Aorta (tissue), 5 donors: ENCODE measurements at places on chromosomes 1 and 21. TPM values are rescaled to one million over a fixed set of nuclear protein-coding genes. Genes with fewer than 3 reads are reported as not detected.
A peak's percentile ranks its signal among the peaks of the same experiment; 100 is the strongest.

The CD2 gene
- 5.5 TPM for total RNA-seq

The NOTCH2 gene
- total RNA-seq, result 216 TPM

The PER3 gene
- 8.9 TPM for total RNA-seq

The FCRL2 gene
- 0.29 TPM for total RNA-seq

The MASP2 gene
- not detected for total RNA-seq

The TSPAN1 gene
- total RNA-seq, result 2.3 TPM

GRCh38 chr1:195733826-195734225 lies 874.4 kb downstream of the KCNT2 start:
- DNase-seq, result no peak

GRCh38 chr1:83931658-83932253 lies 67.2 kb downstream of the TTLL7 start:
- DNase-seq, result no peak

DNA sequence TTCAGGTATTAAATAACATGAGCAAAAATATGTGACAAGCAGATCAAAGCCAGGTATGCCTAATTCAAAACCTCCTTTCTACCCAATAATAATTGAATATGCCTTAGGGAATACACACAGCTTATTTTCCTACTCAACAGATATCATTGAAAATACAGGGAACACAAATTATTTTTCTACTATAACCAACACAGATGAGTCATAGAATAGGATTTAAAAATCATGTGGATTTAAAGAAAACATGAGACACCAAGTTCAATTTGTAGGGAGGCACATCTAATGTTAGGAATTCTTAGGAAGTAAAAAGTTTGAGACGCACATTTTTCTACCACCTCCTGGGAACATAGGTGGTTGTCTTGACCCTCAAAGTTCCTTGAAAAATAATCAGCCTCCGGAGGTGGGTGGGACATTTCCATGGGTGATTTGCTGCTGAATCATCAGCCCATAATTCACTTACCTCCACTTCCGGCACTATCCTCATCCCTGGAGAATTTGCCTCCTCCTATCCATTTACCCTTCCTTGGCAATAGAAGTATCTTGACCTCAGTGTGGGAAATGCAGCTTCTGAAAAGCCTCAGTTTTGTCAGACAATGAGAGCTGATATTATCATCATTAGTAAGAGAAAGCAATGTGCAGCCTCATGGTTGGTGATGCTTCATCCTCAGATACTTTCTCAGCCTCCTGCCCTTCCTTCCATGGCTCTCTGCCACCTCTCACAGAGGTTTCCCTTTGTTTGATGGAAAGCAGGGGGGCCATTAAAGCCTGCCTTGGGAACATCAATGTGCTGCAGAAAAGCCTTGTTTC lies 33.5 kb upstream of the RGS4 start:
- DNase-seq, result no peak

DNA sequence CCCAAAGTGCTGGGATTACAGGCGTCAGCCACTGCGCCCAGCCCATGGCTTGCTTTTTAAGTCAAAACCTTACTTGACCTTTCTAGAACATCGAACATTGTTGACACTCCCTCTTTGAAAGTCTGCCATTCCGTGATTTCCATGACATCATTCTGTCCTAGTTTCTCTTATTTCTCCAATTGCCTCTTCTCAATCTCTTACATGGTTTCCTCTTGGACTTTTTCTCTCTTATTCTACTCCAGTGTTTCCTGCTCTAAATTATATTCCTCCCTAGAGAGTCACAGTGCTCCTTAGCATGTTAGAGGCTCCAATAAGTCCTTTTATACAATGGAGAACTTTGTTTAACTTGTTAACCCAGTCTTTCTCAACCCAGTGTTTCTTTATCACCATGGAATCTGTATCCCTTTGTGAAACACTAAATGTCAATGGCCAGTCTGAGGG lies 25.5 kb downstream of the JAM2 start:
- DNase-seq, result no peak

GRCh38 chr1:237864338-237865244 lies 26.1 kb downstream of the ZP4 start:
- DNase-seq, result peak; percentile 84

- DNase-seq, result peak; percentile 93
Measured at GRCh38 chr1:32107742-32108661, at the start of gene KPNA6. KPNA6 (plus strand) TSS chr1:32108056; CDS start chr1:32108131, 75 bp downstream.

DNA sequence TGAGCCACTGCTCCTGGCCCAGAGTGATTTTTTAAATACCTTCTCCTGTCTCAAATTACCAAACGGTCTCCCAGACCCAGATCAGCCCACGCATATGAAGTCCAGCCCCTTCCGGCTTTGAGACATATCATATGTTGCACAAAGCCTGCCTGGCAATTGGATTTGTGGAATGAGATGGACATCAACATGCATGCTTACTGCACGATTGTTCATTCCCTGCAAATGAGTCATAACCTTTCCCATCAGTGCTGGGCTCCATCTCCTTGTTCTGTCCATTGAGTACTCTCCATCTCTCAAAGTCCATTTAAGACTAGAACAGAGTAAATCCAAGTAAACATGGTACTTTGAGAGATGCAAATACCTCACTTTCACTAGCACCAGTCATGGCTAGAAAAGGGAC lies 612.2 kb upstream of the USP24 start:
- DNase-seq, result no peak

GRCh38 chr1:203163891-203164635 lies 11.6 kb downstream of the MYBPH start:
- no peak for DNase-seq

DNA sequence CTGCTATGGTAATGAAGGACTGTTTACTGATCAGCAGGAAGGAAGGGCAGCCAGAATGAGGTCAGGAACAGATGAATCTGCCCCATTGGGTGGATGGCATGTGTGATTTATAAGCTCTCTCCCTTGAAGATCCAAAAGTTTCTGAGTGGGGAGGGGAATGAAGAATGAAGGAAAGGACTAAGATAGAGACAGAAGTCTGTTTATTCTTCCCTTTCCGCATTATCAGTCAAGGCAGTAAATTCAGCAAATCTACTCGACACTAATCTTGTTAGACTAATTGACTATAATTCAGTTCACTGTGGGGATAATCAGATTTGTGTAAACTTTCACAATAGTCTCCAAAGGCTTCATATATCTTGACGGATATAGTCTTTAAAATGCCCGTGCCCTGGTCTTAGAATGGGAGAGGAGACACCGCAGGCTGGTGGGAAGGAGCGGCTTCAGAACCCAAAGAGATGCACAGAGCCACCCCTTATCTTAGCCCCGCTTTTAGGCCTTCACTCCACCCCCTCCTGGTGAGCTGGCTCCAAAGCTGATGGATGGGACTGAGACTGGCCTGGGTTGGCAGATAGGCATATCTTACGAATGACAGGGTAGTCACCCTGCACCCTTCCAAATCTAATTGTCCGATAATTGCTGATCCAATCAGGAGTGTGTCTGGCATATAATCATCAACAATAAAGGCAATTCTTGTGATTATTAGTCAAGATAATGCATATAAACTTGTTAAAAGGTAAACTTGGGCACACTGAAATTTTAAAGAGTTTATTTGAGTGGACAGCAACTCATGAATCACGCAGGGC lies 76.0 kb upstream of the PPM1J start:
- no peak for DNase-seq

GRCh38 chr1:161172776-161173376 lies 4.4 kb downstream of the B4GALT3 start:
- DNase-seq, result peak; percentile 45

DNA sequence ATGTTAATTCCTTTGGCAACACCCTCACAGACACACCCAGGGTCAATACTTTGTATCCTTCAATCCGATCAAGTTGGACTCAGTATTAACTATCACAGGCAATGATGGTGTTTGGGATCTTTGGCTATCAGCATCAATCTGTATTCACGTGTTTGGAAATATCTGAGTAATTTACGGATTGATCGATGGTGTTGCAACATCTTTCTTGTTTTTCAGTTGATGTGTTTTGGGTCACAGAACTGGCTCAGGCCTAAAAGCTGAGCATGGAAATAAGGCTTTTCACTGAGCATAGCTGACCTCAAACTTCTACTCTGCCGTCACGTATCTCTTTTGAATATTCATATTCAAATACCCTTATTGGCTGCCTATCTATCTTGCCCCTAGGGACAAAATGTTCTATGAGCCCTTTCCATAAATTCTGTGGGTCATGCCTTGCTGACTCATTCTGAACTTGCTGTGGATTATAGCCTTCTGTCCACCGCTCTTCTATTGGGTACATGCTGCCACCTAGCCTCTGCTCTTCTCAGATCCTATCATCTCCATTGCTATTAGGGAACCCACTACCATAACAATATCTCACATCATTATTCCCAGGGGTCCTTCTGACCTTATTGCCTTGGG lies 156.0 kb downstream of the PDE4B start:
- no peak for DNase-seq

GRCh38 chr1:24981631-24982005 lies 51.5 kb upstream of the RUNX3 start:
- DNase-seq, result no peak

DNA sequence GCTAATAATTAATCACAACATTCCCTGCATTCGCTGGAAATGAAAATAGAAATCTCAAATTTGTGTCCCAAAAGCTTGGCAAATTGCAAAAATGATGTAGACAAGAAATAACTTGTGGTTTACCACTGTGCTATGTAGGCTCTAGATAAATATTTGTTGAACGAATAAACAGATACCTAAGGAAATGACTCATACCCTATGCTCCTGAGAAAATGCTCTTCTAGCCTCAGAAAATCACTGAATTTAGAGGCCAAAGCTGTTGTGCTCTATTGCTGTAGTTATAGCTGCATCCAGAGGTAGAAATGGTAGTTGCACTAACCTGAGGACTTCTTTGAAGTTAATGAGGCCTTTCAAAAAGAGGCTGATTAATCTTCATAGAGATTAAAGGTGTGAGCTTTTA lies 142.0 kb upstream of the ZNHIT6 start:
- no peak for DNase-seq

- no peak for DNase-seq
Measured at GRCh38 chr1:91557826-91558225, 57.2 kb downstream of the CDC7 start.
